ENCODE measurements at places on chromosomes 6 and 20.

DNA sequence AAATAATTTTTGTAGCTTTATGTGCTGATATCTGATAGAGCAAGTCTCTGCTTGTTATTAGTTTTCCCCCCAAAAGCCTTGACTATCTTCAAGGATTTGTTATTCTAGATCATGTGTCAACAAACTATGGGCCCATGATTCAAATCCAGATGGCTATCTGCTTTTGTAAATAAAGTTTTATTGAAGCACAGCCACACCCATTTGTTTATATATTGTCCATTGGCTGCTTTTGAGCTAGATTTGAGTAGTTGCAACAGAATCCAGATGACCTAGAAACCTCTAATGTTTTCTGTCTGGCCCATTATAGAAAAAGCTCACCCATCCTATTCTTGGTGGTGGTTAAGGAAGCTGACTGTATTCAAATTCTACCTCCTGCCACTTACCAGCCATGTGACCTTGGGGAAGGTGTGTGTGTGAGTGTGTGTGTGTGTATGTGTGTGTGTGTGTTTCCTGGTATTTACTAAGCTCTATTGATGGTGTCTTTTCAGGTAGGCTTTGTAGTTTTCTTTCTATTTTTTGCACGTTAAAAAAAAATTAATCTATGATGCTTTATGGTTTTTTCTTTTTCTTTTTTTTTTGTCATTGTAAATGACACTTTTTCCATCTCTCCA, 1.3 kb upstream of the GTSF1L start:
- DNase-seq: no peak

DNA sequence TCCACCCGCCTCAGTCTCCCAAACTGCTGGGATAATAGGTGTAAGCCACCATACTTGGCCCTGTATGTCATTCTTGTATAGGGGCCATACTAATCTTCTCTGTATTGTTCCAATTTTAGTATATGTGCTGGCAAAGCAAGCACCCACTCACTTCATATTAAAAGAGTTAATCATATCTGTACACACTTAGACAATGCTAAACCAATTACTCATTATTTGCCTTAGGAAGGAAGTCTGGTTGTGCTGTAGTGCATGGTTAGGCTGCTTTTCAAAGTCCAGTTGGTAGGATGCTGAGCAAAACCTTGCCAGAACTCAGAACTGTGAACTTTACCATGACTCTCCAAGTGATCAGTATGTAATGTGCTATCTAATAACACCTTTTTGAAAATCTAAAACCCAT, 88.6 kb downstream of the LIN28B start:
- DNase-seq: no peak

DNA sequence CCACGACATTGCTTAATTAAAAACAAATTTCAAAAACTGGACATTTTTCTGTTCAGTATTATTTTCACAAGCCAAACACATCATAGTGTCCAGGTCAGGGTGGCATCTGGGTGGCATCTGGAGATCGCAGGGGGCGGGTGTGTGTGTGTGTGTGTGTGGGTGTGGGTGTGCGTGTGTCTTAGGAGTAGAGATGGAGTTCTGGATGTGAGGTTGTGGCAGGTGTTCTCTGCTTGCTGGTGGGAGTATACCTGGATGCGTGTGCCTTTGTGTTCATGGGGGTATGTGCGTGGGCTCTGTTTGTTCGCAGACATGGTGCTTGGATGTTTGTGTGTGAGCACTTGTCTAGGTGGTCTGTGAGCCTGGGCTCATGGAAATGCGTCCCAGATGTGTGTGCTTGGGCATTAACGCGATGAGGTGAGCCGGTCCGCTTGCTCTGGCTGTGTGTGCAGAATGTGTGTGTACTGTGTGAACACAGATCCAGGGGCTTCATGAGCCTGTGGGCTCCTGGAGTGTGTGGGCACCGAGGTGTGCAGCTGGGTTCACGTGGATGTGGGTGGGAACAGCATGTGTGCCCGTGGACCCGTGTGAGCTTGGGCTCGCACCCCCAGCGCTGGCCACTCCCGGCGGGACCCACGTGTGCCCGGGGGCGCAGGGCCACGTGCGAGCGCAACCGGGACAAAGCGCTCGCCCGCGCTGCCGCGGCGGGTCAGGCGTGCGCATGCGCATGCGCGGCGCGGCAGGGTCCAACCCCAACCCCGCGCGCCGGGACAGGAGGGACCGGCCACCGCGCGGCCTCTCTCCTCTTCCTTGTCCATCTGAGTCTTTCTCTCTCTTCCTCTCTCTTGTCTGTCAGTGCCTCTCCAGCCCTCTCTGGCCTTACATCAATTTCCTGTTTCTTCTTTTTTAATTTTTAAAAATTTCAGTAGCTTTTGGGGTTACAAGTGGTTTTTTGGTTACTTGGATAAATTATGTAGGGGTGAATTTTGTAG, 60.4 kb downstream of the SRC start:
- DNase-seq: no peak

- DNase-seq: no peak
Observed at GRCh38 chr6:38012573-38012972, 193.0 kb downstream of the ZFAND3 start.

- no peak for DNase-seq
Observed at GRCh38 chr6:111606620-111607115, 990 bp upstream of the TRAF3IP2 start.

DNA sequence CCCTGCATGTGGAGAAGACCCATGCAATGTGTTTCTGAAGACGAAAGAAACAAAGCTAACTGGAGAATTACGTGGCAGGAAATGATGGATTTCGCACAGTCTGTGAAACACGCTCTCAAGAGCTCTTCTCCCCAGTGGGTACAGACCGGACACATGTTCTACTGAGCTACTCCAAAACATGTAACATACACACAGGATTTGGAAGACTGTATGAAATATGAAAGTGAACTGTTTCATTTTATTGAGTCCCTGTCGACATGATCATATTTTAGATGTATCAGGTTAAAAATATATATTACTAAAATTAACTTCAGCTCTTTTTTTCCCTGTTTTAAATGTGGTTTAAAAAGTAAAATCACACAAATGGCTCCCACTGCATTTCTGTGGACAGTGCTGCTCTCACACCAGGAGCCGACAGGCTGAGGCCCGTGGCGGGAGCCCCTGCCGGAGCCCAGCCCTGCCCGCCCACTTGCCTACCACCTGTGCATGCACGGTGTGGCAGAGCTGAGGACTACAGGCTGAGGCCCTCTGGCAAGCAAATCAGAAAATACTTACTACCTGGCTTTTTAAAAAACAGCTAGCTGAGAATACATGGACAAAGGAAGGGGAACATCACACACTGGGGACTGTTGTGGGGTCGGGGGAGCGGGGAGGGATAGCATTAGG, 58.9 kb upstream of the NXT1 start:
- no peak for DNase-seq

DNA sequence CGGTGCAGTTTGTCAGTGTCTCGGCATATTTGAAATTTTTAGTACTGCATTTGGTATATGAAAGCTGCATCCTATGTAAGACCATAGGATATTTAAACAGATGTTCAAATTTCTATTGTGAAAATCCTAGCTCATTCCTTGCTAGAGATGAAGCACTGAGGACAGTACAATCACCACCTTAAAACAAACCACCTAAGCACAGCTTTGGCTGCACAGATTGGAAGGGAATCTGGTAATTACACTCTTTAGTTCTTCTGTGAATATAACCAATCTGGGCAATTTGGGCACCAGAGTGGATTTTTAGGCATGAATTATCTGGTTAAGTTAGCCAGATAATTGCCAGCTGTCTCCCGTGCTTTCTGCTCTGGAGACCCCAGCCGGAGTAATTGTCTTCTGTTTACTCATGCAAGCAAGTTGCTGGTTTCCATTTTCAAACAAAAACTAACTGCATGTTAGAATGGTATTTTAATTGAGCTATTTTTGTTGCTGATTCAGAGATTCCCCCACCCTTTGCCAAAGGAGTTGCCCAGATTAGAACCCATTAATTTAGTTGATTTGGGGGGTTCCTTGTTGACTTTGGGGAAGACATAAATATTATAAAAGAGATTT, 36.9 kb downstream of the E2F3 start:
- DNase-seq: no peak

DNA sequence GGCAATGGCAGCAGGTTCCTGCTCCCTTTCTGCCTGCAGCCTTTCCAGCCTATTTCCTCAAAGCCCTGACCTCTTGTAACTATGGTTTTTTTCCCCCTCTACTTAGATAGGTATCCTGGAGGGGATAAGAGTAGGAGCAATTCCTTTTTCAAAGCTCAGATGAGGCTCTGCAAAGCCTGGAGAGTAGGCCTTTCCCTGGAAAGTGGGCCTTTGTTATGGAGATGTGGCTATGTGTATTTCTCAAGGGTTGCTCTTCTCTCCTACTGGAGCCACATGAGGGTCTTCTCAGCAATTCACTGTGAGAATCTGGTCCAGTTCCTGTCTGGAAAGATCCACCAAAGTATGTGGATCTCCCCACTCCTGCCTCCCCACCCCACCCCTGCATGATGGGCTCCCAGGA, 96.0 kb downstream of the DTD1 start:
- no peak for DNase-seq

GRCh38 chr20:37940858-37941257, 37.9 kb downstream of the VSTM2L start:
- DNase-seq: no peak

DNA sequence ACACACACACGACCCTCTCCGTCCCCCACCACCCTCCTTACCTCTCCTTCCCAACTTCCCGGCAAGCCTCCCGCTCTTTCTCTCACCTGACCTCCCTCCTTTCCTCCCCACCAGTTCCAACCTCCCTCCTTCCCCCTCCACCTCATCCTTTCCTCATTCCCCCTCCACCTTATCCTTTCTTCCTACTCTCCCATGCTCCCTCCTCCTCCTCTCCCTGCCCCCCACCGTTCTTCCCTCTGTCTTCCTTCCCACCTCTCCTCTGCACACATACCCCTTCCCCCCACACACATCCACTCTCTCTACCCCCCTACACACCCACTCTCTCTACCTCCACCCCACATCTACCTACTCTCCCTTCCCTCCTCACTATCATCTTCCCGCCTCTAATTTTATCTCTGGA, 144.2 kb downstream of the TBC1D32 start:
- no peak for DNase-seq

DNA sequence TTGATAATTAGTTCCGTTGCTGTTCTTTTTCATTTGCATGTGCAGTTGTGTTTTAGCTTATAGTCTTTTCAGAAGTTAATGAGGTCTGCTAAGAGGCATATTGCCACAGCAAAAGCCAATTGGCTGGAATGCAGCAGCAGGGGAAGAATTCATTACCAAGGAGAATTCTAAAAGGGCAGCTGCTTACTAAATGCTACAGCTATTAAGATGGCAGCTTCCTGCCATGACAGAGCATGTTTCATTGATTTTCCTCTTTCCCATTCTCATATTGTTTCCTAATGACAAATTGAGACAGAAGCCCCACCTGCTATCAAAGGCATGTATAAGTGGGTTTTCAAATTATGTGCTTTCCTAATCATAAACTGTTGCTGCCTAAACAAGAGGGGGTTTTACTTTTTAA, 66.6 kb downstream of the CLVS2 start:
- no peak for DNase-seq

DNA sequence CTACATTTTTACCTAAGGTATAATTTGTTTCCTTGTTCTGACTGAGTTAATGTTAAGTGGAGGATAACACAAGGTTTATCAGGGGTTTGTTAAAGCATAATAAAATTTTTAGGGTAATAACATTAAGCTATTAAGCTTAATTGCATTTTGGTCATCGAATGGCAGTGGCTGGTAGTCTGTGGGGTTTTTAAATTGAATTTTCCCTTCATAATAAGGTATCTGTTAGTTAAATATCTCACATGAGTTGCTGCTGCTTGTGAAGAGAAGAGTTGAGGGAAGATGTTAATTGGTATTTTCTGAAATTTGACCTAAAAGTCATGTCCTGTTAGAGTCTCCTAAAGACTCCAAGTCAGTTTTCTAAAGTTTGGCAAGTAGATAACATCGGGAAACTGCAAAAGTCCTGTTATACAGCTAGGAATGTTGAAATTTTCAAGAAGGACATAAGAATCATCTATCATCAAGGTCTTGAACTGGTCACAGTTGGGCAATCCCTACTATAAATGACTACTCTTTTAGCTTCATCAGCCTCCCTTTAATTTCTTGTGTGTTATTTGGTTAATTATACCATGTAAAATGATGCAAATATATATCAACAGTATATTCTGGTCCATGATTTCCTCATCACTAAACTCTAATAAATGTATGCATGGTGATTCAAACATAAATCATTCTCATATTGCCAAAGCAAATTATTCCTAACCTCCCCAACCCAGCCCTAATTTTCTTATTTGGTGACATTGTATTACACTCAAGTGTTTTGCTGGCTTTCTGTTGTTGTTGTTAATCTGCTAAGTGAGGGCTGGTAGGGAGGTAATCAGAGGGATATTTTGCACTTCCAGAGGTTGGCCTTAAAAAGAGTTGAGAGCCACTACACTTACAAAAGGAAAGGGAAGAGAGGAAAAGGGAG, 64.0 kb downstream of the MAP3K5 start:
- no peak for DNase-seq

DNA sequence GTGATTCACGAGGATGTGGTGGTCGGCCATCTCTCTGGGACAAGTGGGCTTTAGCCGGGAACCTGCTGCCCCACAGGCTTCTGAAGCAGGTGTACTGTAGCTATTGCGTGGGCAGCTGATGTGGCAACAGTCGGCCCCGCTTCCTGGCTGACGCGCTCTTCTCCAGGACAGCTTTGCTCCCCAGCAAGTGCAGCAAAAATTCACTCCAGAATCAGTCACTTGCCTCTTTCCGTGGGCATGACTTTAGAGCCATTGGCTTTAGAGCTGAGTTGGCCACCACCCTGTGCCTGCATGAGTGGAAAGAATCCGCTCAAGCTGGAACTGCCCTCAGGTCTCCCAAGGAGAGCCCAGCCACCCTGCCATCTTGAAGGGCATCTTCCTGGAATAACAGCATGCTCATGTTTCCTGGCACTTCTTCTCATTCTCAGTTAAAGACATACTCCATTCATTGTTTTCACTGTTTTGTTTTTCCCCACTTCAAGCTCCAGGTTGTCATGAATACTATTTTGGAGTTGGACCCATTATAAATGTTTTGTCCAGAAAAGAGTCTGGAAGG, 178.3 kb downstream of the ZDHHC14 start:
- no peak for DNase-seq

DNA sequence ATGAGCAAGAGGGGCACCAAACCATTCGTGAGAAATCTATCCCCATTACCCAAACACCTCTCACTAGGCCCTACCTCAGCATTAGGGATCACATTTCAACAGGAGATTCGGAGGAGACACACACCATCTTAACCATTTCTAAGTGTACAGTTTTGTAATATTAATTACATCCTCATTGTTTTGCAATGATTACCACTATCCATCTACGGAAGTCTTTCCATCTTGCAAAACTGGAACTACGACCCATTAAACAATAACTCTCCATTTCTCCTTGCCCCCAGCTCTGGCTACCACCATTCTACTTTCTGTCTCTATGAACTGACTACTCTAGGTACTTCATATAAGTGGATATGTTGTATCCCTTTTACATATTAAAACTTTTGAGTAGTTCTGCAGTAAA, 20.1 kb downstream of the ACOT13 start:
- no peak for DNase-seq

GRCh38 chr6:16978686-16979085, 123.2 kb upstream of the STMND1 start:
- DNase-seq: no peak

- DNase-seq: no peak
Observed at GRCh38 chr6:113363866-113364265, 493.3 kb upstream of the MARCKS start.

GRCh38 chr20:25538838-25539665, 46.3 kb downstream of the NINL start:
- no peak for DNase-seq

- DNase-seq: no peak
Observed at GRCh38 chr20:53961527-53961926, 108.9 kb downstream of the BCAS1 start.

Data from renal cortex interstitium (tissue), 15 donors.